Pons (tissue), 1 donor: ENCODE measurements at places on chromosomes 16 and 17.

DNA sequence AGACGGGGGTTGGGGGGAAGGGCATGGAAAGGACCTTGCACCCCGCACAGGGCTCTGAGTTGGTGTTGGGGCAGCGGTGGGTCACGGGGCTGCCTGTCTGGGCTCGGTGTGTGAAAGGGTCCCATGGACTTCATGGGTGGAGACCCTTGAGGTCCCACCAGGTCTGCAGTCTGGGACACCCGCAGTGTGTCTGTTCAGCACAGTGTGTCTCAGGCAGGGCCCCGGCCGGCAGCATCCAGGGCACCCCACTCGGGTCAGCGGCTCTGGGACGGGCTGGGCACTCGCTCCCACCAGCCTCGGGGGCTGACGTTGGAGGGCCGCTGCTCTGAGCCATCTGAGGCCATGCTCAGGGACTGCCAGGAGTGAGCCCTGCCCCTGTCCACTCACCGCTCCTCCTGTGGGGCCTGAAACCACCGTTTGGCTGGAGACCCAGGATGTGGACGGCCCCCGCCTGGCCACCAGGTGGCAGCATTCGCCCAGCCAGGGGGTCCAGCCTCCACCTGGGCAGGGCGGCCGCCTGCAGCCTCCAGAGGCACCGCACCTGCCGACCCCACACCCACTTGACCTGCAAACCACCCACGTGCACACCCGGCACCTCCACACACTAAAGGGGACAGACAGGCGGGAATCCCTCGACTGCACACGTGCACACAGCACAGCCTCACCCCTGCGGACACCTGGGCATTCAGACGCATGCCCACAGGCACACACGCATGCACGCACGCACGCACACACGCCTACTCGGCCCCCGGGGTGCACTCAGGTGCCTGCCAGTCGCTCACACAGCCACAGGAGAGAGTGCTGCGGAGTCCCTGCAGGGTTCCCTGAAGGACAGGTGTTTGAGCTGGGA, 10.1 kb upstream of the ZFPM1 start:
- DNase-seq = peak; percentile 30

GRCh38 chr16:48492133-48492532, 106.9 kb upstream of the SIAH1 start:
- no peak for DNase-seq

DNA sequence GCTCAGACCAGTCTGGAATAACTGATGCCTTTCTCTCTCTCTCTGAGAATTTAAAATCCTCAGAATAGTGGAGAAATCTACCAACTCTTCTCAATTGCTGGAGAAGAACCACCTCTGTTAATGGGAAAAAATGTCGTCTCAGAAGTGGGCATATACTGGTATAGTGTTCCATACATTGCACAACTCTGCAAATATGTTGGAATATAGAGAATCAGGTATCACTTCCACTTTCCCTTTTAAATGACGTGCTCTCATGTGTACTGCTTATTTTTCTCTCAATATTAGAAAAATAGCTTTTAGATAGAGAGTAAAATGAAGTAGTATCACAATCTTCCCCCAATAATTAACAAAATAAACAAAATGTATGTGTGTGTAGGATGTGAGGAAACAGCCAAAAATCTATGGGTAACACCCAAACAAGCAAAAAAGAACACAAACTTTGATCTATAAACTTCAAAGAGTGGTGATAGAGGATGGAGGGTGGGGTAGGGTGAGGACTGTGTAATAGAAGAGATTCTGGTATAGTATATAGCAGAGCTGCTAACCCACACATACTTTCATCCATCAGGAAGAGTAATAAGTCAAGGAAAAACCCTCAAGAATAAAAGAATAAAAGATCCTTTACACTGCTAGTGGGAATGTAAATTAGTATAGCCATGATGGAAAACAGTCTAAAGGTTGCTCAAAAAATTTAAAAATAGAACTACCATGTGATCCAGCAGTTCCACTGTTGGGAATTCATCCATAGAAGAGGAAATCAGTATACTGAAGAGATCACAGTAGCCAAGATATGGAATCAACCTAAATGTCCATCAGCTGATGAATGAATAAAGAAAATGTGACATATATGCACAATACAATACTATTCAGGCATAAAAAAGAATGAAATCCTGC, 46.9 kb downstream of the NFATC3 start:
- no peak for DNase-seq

GRCh38 chr16:53153130-53153529, 98.3 kb downstream of the CHD9 start:
- no peak for DNase-seq

GRCh38 chr17:45103269-45103795, 29.0 kb downstream of the PLCD3 start:
- DNase-seq = no peak

- DNase-seq = no peak
Observed at GRCh38 chr16:27650073-27650701, 100.2 kb downstream of the KATNIP start.

DNA sequence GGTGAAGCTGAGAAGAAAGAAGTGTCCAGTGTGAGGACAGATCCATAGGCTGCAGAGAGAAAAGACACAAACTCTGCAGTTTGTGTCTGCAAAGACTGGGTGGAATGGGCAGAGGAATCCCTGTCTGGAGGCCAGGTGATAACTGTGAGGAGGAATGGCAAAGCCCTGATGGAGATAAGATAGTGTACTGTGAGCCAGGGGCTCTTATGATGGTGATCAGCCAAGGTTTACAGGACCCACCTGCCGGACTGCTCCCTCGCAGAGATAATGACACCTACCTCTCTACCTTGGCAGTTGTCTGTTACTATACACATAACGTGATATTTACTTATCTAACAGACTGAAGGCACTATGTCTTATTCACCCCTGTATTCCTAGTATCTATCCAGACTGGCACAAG, 92.6 kb upstream of the ASIC2 start:
- no peak for DNase-seq

GRCh38 chr17:56290101-56290801, 137.0 kb downstream of the ANKFN1 start:
- no peak for DNase-seq

DNA sequence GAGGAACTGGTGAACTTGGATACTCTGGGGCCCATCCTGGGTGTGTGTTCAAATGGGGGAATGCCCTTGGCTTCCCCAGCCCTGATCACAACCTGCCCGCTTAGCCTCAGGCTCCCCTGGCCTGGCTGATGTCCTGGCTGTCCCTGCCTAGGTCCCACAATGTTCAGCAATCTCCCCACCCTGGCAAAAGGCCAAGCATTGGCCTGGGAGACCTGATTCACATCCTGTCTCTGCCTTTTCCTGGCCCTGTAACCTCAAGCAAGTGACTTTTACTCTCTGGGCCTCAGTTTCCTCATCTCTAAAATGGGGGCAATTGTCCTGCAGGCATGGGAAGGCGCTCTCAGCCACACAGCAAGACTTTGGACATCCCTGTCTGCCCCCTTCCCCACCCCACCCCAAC, 14.4 kb downstream of the CPNE2 start:
- DNase-seq = no peak

DNA sequence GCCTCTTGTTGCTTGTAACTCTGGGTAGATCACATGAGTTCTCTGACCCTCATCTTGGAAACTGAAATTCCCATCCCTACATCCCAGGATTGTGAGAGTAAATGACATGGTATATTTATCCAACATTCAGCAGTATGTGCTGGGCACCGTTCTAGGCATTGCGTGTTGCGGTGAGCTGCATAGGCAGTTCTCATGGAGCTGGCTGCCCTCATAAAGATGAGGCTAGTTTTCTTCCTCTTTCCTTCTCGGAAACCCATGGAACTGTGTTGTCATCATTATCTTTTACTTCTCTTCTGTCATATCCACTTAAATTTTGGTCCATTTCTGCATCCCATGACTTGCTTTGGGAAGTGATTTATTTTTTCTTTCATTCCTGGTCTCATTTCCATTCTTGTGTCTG, 17.2 kb downstream of the CMIP start:
- DNase-seq = no peak

DNA sequence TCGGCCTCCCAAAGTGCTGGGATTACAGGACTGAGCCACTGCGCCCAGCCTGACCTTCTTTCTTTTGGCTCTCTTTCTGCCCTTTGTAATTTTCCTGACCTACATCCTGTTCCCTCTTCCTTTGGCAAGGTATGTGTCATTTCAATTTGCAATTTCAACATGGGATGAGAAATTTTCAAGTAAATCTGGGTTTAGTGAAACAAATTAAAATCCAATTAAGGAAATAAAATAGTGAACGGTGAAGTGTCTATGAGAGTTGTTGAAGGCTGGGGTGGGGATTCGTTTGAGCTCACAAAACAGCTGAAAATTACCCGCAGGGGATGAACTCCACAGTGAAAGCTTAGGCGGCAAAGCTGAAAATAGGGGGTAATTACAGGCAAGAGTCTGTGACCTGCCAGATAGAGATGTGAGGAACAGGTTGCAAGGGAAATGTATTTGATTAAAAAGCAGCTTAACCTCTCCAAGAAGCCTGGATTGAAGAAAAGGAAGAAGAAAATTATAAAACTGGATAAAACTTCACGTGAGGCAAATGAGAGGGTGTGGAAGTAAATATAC, 277.7 kb downstream of the UTP18 start:
- DNase-seq = no peak

- DNase-seq = no peak
Observed at GRCh38 chr16:29857133-29857760, 5.8 kb downstream of the CDIPT start.

DNA sequence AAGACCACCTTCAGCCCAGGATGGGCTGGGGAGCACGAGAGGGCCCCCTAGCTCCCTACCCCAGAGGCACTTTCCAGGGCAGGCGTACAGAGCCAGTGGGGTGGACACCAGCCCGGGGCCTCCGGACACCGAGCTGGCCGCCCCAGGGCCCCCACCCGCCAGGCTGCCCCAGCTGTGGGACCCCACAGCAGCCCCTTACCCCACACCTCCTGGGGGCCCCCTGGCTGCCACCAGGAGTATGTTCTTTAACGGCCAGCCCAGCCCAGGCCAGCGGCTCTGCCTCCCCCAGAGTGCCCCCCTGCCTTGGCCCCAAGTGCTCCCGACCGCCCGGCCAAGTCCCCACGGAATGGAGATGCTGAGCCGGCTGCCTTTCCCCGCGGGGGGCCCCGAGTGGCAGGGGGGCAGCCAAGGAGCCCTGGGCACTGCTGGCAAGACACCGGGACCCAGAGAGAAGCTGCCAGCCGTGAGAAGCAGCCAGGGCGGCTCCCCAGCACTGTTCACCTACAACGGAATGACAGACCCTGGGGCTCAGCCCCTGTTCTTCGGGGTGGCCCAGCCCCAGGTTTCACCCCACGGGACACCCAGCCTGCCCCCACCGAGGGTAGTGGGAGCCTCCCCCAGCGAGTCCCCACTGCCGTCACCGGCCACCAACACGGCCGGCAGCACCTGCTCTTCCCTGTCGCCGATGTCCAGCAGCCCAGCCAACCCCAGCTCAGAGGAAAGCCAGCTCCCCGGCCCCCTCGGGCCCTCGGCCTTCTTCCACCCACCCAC, 24.3 kb upstream of the ZFPM1 start:
- DNase-seq = no peak

- DNase-seq = no peak
Observed at GRCh38 chr16:74561626-74562025, 45.3 kb downstream of the GLG1 start.

- no peak for DNase-seq
Observed at GRCh38 chr17:73634629-73635028, 9.6 kb downstream of the SDK2 start.

- no peak for DNase-seq
Observed at GRCh38 chr16:10835281-10835931, 16.8 kb upstream of the TVP23A start.

GRCh38 chr17:29256735-29257466, 10.2 kb downstream of the CRYBA1 start:
- DNase-seq = no peak

DNA sequence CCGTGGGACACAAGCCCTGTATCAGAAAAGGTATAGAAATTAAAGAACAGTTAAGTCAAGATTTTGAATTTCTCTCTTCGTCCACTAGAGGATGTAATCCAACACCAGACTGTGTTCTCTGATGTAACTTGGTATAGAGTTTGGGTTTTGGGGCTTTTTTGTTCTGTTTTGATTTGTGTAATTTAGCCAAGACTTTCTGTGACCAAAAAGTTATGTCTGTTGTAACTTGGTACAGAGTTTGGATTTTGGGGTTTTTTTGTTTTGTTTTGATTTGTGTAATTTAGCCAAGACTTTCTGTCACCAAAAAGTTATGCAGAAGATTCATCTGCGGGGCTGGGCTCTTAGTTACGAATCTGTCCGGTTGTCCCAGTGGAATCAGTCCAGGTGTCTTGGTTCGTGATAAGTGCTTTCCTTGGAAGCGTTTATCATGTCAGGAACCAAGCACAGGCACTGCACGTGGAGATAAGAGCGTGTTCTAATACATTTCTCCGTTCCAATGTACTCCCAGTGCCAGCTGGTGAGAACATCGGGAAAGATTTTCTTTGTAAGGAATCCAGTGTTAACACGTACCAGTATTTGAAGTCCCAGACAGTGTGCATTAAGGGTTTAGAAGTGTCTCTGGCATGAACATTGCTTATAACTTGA, 44.1 kb upstream of the SEC14L1 start:
- peak; percentile 91 for DNase-seq

DNA sequence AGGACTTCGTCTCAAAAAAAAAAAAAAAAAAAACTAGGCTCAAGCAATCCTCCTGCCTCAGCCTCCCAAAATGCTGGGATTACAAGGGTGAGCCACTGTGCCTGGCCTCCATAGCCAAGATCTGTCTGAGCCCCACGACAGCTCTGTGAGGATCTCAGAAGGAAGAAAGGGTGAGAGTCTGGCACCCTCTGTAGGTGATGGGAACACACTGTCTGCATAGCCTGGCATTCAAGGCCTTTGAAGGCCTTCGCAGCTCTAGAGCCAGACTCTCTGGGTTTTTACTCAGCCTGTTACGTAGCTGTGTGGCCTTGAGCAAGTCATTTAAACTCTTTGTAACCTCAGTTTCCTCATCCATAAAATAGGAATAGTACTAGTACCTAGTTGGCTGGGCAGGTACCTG, 6.3 kb upstream of the XPO6 start:
- no peak for DNase-seq

DNA sequence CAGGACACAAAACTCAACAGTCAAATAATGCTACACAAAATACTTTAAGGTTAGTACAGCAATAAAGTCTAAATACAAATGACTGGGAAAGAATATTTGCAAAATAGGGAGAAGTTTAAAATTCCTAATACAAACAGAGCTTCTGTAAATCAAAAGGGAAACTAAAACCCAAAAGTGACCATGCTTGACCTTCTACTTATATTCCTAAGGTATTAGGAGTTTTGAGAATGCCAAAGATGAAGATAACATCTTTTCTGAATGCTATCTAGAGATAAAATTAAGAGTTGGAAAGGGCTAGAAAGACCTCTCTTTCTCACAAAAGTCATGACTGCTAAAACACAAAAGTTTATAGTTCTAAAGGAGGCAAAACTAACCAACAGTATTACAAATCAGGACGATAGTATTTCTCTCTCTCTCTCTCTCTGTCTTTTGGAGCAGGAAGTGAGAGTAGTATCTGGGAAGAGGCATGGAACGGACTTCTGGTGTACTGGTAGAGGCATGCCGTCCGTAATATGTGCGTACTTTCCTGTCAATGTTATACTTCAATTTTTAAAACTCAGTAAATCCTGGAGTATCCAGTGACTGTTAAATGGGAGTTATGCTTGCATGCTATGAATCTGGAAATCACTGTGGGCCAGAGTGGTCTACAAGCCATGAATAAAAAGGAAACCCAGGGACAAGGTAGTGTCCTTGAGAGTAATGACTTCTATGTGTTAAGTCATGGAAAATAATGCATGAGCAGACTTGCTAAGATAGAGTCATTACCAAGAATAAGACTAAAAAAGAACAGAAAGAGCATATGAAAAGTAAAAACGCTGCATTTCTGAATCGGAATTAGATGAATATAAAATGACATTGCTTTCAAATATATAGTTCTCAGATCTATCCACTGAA, 49.7 kb upstream of the ANKFY1 start:
- no peak for DNase-seq
